ENCODE measurements at places on chromosomes 5 and 9.

DNA sequence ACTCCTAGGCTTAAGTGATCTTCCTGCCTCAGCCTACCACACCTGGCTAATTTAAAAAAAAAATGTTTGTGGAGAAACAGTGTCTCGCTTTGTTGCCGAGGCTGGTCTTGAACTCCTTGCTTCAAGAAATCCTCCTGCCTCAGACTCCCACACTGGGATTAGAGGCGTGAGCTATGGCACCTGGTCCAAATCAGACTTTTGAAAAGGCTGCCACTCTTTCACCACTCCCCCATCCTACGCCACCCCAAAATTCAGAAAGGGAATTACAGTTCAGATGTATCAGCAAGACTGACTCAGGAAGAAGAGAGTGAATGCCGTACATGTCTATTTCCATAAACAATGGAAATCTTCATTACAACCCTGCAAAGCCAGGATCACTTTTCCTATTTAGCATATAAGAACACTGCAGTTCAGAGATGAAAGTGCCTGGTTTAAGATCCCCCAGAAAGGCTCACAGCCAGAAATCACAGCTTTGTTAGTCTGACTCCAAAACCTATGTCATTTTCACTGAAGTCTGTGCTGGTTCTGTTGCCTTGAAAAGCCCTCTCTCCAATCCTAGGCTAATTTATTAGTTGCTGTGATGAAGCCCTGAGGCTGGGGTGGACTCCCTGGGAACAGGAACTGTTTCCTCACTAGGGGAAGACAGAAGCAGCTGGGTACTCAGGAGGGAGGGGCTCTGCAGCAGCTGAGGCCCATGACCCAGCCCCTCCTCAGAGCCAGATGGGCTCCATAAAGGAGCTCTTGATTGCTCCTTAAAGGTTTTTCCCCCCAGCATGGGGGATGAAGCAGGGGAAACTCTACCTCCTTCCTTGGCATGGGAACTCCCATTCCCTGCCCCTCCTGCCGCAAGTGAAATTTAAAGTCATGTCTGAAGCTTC lies 3.1 kb downstream of the FBLL1 start:
- DNase-seq = no peak

DNA sequence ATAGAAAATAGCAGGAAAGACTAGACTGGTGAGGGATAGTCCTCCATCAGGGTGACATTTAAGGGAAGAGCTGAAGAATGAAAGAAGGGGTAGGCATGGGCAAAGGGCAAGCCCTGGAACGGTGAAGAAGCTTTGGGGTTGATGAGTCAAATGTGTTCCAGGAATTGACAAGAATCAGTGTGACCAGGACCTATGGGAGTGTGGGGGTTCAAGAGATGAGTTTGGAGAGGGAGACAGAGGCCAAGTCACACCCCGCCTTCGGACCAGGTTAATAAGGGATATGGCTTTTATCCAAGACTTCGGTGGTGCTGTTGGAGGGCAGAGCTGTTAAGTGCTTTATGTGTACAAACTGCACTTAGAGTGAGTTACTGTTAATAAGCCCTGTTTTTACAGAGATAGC lies 920 bp downstream of the PMPCA start:
- DNase-seq = no peak

- peak; percentile 61 for DNase-seq
Measured at GRCh38 chr5:96752341-96753016, 55.3 kb downstream of the ERAP1 start.

- peak; percentile 5 for DNase-seq
Measured at GRCh38 chr5:122500245-122501088, 188.4 kb downstream of the SNCAIP start.

GRCh38 chr5:132009706-132010405 lies 1.6 kb downstream of the ACSL6 start:
- DNase-seq = no peak

- no peak for DNase-seq
Measured at GRCh38 chr5:65034813-65035209, 266.1 kb downstream of the CWC27 start.

- DNase-seq = no peak
Measured at GRCh38 chr5:134110382-134110781, 4.1 kb upstream of the TCF7 start.

- no peak for DNase-seq
Measured at GRCh38 chr9:37899041-37899440, 4.9 kb downstream of the SLC25A51 start.

- DNase-seq = no peak
Measured at GRCh38 chr5:103894882-103895281, 332.3 kb upstream of the NUDT12 start.

DNA sequence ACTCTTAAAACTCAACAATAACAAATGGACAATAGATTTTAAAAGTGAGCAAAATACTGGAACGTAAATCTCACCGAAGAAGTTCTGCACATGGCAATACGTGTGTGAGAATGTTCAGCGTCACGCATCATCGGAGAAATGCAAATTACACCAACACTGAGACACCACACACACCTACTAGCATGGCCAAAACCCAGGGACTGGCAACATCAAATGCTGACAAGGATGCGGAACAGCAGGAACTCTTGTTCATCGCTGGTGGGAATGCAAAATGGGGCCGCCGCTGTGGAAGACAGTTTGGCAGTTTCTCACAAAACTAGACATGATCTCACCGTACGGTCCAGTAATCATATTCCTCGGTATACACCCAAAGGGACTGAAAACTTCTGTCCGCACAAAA lies 21.6 kb upstream of the CLPTM1L start:
- no peak for DNase-seq

DNA sequence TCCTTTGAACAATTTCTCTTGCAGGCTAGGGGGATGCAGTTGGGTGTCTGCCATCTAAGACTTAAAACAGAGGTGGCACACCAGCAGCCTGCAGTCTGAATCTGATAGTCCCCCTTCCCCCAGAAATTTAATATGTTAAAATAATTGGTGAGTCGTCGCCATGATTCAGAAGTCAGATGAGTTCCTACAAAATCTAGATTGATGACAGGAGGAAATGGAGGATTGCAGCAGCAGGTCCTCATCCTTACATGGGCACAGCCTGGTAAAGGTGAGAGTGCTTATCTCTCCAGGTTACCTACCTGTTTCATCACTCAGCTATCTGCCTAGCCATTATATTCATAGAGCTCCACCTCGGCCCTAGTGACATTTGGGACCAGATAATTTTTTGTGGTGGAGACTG lies 112.3 kb downstream of the PCSK1 start:
- DNase-seq = no peak

DNA sequence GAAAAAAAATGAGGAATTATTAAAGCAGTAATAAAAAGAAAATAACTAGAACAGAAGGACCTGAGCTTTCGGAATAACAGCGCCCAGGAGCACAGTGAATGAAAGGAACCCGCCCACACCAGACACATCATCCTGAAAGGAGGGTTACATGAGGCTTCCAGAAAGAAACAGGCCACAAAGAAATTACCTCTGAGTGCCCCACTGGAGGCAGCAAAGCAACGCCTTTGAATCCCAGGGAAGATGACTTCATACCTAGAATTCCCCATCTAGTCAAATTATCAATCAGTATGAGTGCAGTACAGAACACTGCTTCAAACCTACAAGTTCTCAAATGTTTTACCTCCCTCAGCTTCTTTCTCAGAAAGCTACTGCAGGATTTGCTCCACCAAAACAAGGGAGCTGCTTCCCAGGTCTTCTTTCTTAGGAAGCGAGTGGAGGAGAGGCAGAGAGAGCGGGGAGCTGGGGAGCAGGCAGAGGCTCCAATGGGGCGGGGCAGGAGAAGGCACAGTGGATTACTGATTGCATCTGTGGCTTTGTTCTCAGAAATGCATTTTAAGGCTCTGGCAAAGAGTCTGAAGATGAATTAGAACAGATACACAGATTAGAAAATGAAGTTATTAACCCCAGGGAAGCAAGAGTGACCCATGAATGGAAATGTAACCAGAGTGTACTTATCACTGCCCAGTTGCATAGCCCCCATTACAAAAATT lies 87.1 kb downstream of the SEMA4D start:
- DNase-seq = no peak

- DNase-seq = no peak
Measured at GRCh38 chr5:18036531-18036930, 402.3 kb downstream of the TAF11L14 start.

GRCh38 chr9:127723444-127723843 lies 7.6 kb downstream of the TTC16 start:
- peak; percentile 17 for DNase-seq

- DNase-seq = no peak
Measured at GRCh38 chr9:16652582-16652981, 217.9 kb downstream of the BNC2 start.
